NCI-H510A (cell line): ENCODE measurements at places on chromosomes 7 and 10.
A peak's percentile ranks its signal among the peaks of the same experiment; 100 is the strongest.

GRCh38 chr10:82211346-82211745 lies 336.4 kb downstream of the NRG3 start:
- DNase-seq, result no peak

GRCh38 chr7:128030263-128030653 lies 979 bp downstream of the LRRC4 start:
- DNase-seq, result no peak

- no peak for DNase-seq
Measured at GRCh38 chr10:52879091-52879807, 106.7 kb upstream of the MBL2 start.

GRCh38 chr7:51611937-51612336 lies 295.3 kb upstream of the COBL start:
- no peak for DNase-seq

- no peak for DNase-seq
Measured at GRCh38 chr7:73879977-73880681, 19.2 kb downstream of the TMEM270 start.

- DNase-seq, result no peak
Measured at GRCh38 chr7:106102387-106102966, 9.6 kb downstream of the SYPL1 start.

DNA sequence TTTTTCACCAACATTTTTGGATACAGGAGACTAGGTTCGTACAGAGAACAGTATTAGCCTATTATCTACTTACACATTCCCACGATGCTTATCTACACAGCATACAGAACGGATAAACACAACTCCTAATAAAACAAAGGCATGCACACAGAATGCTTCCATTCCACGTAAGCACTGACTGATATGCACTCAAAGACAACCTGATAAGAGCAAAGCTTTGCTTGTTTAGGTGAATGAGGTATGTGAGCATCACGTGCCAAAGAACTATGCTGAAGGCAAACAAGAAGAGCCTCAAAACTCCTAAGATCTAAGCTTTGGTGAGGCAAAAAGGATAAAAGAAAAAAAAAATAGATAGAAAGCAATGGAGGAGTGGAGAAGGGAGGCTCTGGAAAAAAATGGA lies 413.5 kb upstream of the LRRN3 start:
- no peak for DNase-seq

GRCh38 chr7:88268051-88268450 lies 38.6 kb downstream of the STEAP4 start:
- no peak for DNase-seq

GRCh38 chr7:29329686-29330085 lies 135.1 kb downstream of the CHN2 start:
- no peak for DNase-seq

- DNase-seq, result no peak
Measured at GRCh38 chr7:28808796-28809533, 149.2 kb downstream of the TRIL start.

DNA sequence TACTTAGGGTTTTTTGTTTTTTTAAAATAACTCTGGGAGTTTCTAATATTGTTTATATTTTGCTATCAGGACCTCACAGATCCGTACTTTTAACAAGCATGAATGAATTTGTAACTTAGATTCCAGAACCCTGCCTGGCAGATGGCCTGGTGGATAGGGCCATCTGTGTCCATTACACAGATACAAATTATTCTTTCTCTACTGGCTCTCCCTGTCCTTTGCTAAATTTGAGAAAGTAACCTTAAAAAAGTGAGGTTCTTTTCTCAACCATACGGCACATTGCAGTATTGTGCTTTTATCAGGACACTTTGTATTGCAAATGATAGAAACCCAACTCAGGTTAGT lies 26.6 kb downstream of the LCOR start:
- DNase-seq, result no peak

- DNase-seq, result no peak
Measured at GRCh38 chr10:35421553-35422178, 85.4 kb downstream of the CCNY start.

GRCh38 chr7:80387634-80388193 lies 124.2 kb downstream of the GNAT3 start:
- DNase-seq, result no peak

- no peak for DNase-seq
Measured at GRCh38 chr7:6647080-6647479, 10.0 kb downstream of the ZNF316 start.

- DNase-seq, result no peak
Measured at GRCh38 chr10:102868911-102869257, 386 bp upstream of the AS3MT start.

DNA sequence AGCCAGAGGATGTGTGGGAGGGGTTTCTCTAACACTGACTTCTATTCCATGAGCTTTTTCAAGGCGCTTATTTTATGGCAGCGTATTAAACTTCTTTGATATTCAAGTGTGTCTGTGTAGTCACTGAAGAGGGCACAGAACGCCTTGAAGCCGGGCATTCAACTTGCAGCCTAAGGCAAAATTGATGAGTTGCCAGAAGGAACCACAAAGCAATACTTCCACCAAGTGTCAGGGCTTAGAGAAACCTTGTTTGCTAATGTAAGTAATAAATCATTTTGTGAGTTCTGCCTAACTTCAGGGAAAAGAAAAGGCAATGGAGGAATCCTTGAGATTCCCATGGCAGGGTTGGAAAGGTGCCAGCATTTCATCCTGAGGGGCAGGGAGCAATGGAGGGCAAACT lies 163.8 kb downstream of the LCOR start:
- DNase-seq, result no peak

- no peak for DNase-seq
Measured at GRCh38 chr10:74227697-74228424, 76.8 kb downstream of the ADK start.

DNA sequence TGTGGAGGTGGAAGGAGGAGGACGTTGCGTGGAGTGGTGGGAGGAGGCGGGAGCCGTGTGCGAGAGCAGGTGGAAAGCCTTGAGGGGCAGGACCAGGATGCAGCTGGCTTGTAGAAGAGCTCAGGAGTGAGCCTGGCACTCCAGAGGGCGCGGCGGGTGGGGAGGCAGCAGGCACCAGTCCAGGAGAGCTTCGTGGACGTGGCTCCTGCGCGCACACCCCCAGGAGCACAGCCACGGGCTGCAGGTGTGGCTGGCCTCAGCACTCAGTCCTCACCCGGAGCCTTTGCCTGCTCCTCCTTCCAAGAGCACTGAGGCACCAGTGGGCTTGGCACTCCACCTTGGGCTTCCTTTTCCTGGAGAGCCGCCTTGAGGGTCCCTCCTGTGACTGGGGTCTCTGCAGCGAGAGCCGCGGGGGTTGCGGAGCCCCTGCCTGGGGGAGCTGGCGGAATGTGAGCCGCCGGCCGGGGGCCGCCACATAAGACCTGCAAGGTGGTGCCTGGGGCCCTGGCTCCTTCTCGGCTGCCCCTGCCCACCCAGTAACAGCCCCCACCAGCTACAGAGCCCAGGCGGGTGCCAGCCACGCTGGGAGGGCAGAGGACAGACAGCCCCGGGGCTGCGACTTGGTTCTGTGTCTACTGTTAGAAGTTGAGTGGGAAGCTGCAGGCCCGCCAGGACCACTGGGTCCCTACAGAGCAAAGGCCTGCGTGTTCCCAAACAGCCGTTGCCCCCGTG lies 11.1 kb downstream of the MAFK start:
- no peak for DNase-seq

- no peak for DNase-seq
Measured at GRCh38 chr10:74056050-74056818, 58.3 kb downstream of the VCL start.

DNA sequence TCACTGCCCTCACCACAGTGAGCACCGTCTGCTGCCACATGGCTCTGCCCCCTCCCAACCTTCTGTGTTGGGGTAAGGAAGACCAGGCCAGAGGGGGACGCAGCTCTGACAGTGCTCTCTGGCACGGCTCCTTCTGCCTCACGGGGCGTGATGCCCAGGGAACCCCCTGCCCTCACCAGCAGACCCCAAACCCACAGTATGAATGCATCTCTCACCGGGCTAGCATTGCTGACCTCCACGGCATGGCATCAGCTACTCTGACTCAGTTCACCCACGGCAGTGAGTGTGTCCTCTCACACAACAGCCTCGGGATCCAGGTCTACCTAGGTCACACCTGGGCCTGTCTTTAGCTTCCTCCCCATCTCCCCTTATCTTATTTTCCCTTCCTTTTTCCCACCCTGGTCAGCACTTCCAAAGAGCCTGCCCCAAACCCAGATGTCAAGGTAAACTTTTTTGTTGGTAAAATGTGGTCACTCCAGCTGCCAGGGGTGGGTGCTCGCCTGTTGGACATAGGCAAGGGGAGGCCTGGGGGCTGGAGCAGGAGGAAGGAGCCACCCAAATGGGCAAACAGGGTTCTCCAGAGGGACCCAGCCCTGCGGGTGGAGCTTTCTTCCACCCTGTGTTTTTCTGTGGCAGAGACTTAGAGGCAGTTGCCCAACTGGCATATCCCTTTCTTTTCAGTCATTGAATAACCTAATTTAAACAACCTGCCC lies 4.4 kb downstream of the CALML3 start:
- no peak for DNase-seq

GRCh38 chr10:95236068-95236903 lies 42.2 kb downstream of the ACSM6 start:
- no peak for DNase-seq

GRCh38 chr10:124697837-124698544 lies 46.2 kb downstream of the FAM53B start:
- DNase-seq, result peak; percentile 72

DNA sequence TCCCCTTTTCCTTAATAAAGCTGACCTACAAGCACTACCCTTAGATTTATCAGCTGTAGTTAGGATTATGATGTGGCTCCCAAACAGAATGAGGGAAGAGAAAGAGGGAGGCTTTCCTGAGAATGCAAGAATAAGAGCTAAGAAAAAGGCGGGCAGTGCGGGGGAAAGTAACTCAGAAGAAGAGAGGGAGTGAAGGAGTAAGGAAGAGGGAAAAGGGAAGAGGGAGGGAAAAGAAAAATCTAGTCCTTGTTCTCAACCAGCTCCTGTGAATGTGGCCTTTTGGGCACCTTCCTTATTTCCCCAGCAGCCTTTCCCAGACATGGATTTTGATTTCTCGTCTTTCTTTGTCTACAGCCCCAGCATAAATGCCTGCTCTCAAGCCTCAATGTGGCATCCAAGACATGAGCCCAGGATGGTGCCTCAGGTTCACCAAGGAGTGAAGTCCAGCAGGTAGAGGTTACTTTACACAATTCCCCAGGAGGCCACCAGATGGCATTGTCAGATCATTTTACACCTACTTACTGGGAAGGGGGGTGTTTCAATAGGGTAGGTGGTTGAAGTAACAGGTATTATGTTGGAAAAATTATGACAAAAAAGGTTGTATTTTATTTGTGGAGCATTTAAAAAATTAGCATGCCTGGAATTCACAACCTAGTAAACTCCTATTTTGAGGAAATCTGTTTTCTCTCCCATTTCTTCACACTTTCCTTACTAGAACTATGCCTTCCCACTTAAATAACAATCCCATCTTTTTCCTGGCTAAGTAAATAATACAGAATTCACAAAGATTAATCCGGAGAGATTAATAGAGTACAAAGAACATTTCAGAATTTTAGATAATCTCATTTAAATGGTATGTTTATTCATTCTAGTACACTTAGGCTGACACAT lies 106.5 kb downstream of the HTR7 start:
- DNase-seq, result no peak

GRCh38 chr7:75696263-75697037 lies 42.3 kb downstream of the HIP1 start:
- DNase-seq, result peak; percentile 3

DNA sequence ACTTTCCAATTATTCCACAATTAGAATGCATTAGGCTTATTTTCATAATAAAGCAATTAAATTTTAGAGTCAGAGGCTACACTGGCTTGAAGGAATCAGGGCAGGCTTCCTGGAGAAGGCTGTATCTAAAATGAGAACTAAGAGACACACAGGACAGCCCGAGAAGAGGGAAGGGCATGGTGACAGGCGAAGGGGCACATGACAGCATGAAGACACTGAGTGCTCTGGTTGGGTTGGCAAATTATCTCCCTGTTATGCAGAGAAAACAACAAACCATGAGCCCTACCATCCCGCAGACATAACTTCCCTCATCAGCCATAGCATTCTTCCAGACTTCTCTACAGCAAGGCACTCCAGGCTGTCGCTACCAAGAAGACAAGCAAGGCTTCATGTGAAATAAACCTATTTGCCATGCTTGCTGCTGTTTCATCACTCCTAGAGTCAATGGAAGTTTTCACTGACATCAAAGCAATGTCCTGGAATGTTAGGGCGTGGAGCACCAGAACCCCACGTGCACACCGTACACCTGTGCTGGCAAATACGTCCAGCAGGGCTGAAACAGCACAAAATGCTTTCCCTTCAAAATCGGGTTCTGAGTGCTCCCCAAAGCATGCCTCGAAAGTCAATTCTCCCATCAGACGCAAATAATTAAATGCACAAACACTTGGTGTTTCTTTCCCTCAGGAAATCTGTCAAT lies 21.3 kb downstream of the VOPP1 start:
- DNase-seq, result no peak

GRCh38 chr10:86953747-86954680 lies 3.4 kb downstream of the MMRN2 start:
- no peak for DNase-seq

- no peak for DNase-seq
Measured at GRCh38 chr10:68096913-68097516, 12.3 kb upstream of the MYPN start.

DNA sequence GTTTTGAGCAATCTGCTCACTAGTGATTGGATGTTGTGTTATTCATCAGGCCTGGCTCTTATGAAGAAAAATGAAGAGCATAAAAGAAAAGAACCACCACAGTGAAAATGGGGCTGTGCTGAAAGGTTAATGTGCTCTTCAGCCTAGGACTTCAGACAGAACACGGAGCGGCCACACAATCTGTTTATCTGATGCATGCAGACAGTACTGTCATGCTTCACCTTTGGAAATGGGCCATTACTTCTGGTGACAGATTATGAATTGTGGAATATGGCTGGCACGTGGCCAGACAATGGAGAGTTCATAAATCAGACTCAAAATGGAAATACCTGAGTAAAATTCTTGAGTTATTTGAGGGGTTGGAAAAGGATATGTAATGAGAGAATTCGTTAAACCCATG lies 86.0 kb upstream of the NOBOX start:
- DNase-seq, result no peak

DNA sequence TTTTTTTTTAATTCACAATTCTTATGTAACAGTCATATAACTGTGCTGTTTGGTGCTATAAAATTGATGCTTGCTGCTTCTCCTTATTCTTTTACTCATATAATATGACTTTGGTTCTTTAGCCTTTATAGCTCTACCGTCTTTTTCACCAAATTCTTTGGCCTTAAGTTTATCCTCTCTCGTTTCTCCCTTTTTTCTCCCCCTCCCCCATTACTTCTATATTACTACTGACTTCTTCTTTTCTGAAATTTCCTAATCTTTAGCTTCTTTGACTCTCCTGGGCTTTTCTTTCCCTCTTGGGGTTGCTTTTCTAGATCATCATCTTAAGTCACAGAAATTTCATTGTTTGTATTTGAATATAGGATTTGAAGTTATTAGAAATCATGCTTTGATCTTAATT lies 3.8 kb downstream of the BCCIP start:
- no peak for DNase-seq

DNA sequence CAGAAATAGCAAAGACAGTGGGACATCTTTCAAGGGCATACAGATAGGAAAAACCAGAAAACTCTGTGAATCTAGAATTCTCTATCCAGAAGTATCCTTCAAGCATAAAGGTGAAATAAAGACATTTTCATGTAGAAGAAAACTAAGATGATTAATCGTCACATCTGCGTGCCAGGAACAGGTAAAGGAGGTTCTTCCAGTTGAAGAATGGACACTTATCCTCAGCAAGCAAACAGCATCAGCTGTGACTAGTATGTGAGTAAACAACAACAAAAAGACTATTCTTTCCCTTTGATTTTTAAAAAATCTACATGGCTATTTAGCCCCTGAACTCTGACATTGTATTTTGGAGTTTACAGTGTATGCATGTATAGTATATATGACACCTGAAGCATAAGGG lies 124.9 kb downstream of the LRMDA start:
- no peak for DNase-seq
